Stimulated activated CD8-positive, alpha-beta memory T cell treated with anti-CD3 and anti-CD28 coated beads, Interleukin-4, amount 100 ng/mL, for 1 hour (primary cell): ENCODE measurements at places on chromosomes 6 and 20.
A peak's percentile ranks its signal among the peaks of the same experiment; 100 is the strongest.

DNA sequence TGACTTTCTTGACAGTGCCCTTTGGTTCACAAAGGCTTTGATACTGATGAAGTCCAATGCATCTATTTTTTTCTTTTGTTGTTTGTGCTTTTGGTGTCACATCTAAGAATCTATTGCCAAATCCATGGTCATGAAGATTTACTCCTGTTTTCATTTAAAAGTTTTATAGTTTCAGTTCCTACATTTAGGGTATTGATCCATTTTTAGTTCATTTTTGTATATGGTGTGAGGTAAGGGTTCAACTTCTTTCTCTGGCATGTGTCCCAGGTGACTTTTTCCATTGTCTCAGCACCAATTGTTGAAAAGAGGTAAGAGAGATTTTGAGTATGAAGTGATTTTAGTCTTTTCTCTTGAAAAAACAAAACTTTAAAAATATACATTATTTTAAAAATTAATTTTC, 260.6 kb downstream of the GMPR start:
- DNase-seq: no peak

DNA sequence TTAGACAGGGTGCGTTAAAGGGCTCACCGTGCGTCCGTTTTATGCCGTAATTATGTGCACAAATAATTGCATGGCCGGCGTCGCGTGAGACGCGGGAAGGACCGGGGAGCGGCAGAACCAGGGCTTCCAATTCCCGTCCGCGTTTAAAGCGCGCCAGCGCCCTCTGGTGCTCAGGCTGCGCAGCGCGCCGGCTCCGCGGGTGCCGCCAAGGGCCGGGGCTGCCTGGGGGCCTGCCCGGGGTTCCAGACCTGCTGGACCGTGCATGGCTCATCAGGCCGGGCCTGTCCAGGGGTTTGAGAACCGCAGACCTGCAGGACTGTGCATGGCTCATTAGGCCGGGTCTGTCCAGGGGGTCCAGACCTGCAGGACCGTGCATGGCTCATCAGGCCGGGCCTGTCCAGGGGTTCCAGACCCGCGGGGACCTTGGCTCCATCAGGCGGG, 369.0 kb downstream of the THBS2 start:
- DNase-seq: peak; percentile 59

DNA sequence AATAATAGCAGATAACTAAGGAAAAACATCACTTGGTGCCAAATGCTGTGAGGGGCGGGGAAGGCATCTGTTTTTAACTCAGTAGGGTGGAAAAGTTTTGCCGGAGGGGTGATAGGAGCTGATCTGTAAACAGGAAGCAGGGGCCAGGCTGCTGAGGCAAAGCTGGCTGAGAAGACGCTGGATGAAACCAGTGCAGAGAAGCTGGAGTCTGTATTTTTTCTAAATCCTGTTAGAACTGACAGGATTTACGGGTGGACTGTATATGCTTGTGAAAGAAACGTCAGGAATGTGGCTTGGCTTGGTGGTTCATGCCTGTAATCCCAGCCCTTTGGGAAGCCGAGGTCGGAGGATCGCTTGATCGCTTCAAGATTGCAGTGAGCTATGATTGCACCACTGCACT, 5.6 kb downstream of the PCMTD2 start:
- DNase-seq: no peak

DNA sequence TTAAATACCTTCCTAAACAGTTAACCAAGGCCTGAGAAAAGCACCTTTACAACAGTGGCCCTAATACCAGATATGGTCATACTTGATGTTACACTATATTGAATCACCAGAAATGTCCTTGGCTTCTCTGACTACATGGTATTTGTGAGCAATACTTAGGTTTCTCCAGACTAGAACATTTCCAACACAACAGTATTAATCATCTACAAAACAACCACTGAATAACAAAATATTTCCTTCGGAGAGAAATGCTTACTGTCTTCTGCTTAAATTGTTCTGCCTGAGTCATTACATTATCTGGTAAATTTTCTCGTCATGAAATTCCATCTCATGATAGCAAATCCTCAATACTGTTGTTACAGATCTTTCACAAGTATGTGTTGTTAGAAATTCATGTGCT, 252.9 kb upstream of the RUNX2 start:
- DNase-seq: no peak

DNA sequence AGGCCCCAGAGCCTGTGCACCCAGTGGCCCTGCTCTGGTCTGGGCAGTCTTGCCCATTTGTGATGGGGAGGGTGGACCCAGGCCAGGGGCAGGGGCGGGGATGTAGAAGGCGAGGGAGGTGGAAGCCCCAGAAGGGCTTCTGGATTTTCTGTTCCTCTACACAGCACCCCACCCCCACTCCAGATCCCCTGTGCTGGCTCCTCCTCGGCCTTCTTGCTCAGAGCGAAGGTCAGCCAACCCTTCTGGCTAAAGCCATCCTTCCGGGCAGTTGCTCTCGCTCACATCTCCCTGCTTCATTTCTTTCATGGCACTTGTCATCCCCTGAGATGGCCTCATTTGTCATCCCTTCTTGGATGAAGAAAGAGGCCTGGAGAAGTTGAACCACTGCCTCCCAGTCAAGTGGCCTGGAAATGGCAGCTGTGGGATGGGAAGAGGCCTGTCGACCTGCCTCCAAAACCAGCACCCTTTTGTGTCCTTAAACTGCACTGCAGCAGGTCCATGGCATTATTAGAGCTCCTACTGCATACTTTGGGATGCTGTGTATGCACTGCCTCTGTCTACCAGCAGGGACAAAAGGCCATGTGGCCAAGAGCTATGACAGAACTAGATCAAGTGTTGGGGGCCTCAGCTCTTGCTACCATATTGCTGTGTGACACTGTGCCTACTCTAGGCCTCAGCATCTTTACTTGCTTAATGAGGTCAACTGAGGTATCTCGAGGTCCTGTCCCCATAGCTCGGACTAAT, 19.9 kb downstream of the PEDS1 start:
- no peak for DNase-seq

DNA sequence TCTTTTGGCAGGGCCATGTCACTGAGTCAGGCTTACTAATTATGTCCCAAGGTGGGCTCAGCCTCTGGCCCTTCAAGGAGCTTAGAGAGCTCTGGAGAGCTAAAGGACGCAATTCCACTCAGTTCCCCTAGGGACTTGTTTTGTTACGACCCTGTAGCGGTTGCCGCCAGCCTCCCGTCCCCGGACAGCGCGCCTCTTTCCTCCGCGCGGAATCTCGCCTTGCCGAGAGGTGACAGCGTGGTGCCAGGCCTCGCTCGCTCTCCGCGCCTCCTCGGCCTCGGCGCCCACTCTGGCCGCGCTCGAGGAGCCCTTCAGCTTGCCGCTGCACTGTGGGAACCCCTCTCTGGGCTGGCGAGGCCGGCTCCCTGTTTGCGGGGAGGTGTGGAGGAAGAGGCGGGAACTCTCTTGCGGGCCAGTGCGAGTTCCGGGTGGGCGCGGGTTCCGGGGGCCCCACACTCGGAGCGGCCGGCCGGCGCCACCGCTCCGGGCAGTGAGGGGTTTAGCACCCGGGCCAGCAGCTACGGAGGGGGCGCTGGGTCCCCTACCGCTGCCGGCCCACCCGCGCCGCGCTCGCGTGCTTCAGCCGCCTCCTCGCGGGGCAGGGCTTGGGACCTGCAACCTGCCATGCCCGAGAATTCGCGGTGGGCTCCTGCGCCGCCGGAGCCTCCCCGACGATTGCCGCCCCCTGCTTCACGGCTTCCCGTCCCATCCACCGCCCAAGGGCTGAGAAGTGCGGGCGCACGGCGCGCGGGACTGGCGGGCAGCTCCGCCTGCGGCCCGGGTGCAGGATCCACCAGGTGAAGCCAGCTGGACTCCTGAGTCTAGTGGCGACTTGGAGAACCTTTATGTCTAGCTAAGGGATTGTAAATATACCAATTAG, 9.9 kb upstream of the ZNF311 start:
- DNase-seq: no peak

GRCh38 chr6:168054765-168055560, 24.0 kb downstream of the FRMD1 start:
- DNase-seq: no peak

- no peak for DNase-seq
These were observed 19.6 kb downstream of the KIF16B start for GRCh38 chr20:16553684-16554083.

DNA sequence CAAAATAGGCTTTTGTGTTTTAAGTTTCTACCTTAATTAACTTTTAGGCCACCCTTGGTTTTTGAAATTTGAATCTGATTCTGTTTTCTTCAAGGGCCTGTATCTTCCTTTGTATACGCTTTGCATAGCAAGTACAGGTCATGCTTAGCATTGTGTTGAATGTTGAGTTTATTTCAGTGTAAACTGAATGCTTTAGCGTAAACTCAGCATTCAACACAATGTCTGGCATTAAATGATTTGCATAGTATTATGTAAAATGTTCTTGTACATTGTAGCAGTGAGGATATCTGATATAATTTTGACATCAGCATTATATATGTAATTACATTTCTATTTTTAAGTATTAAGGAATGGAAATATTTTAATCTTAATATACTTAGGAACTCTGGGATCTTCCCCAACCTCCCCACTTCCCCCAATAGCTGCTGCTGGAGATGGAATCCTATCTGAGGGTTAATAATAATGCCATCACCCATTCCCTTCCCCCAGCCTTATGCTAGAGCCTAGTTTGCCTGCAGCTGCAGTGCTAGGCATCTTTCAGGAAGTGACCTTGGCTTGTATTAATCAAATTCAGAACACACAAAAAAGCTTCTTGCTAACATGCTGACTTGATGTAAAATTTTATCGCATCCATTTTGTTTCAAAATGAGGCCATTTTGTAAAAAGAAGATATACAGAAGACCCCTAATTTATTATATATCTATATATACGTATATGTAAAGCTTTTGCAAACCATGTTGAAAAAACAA, 73.1 kb downstream of the NCOA3 start:
- no peak for DNase-seq

GRCh38 chr6:52503851-52504781, 72.7 kb downstream of the TRAM2 start:
- no peak for DNase-seq
